ENCODE measurements at places on chromosomes 5 and 9.

- DNase-seq: no peak
These were observed 91.7 kb downstream of the NRG2 start for GRCh38 chr5:139951296-139951924.

DNA sequence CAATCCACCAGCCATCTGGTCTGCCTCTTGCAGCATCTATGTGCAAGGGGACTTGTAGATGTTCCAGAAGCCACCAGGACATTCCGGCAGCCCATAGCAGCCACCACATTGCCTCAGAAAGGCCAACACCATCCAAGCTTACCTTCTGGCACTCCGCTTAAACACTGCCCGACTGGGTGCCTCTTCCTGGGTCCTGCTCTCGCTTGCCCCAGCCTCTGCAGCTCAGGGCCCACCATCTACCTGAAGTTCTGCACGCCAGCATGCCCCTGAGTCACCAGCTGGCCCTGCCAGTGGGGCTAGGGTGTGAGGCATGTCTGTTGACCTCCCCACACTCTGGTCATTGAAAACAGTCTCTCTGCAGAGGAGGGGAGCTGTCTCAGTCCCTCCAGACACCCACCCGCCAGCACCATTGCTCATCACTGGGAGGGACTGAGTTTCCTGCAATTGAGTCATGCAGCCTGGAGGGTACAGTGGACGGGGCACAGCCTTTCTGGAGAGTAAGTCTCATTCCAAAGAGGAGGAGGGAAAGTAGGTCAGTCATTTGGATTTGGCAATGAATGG, 16.9 kb upstream of the COL5A1 start:
- no peak for DNase-seq

DNA sequence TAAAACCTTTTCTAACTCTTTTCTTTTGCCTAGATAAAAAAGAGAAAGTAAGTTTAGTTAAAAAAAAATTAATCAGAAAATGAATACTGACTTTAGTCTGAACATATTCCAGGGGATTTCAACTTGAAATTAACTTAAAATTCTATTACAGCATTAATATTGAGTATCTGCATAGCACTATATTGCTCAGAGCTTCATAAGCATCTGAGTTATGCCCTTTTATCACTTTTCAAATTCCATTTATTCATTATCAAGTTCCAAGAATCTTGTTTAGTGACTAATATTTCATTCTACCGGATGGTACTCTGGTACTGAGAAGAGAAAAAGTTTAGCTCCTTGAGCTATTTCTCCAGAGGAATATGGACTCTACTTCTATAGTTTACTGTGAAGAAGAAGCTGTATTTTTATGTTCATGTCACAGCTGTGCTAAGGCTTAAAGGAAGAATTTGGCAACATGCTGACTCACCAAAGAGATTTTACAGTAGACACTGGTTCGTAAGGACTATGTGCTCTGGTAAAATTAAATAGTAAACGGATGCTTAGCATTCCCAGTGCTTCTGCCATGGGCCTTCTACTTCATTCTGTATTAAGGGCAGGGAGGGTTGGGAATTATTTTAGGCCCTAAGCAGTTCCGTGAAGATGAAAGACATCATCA, 285.2 kb upstream of the SEMA6A start:
- DNase-seq: no peak

DNA sequence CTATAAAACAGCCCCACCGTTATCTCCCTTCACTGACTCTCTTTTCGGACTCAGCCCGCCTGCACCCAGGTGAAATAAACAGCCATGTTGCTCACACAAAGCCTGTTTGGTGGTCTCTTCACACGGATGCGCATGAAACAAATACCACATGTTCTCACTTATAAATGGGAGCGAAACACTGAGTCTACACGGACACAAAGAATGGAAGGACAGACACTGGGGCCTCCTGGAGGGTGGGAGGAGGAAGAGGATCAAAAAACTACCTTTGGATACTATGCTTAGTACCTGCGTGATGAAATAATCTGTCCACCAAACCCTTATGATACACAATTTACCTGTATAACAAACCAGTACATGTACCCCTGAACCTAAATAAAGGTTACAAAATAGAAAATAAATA, 98.6 kb downstream of the ICE1 start:
- DNase-seq: no peak

GRCh38 chr5:56011835-56012234, 17.1 kb upstream of the IL6ST start:
- DNase-seq: no peak

DNA sequence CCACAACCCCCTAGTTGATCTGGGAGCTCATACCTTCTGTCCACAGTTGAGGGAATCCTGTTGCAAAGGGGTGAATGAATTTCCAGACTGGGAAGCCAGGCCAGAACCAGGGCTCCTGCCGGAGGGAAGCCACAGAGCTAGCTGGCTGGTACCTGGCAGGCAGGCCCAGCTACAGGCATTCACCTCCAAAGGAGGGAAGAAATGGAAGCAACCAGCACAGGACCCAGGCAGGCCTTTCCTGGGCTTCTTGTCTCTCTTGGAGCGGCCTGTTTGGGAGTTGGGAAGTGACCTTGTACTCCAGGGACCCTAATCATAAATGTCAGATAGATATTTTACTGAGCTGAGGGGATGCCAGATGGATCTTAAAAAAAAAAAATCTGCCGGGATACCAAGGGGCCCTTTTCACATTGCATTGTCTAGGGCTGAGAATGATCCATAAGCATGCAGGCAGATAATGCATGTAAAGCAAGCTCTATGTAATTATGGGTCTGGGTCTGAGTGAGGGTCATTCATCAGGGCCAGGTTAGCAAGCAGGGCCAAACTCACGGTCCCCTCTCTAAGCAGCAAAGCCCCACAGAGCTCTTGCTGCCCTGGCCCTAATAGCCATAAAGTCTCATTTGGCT, 8.4 kb downstream of the NR2F1 start:
- DNase-seq: no peak

All from renal cortex interstitium (tissue), 15 donors.